ENCODE measurements at places on chromosomes 7 and 10. TPM values are rescaled to one million over a fixed set of nuclear protein-coding genes. Genes with fewer than 3 reads are reported as not detected.

DNA sequence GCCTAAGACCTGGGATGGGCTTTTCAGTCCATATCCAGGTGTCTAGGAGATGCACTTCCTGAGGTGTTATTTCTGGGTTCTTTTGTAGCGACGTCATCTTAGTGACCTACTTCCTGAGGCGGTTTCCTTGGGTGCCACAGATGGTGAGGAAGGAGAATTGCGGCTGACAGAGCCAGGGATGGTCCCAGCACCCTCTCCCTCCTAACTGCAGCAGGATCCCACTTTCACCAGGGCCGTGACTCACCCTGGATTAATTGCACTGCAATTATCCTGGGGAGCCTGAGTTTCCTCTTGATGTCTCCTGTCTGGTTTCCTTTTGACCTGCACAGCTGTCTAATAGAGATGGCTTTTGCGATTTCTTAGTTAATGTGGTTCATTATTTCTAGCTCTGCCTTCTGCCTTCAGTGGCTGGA, 271.7 kb downstream of the TCF7L2 start:
- no peak for DNase-seq

DNA sequence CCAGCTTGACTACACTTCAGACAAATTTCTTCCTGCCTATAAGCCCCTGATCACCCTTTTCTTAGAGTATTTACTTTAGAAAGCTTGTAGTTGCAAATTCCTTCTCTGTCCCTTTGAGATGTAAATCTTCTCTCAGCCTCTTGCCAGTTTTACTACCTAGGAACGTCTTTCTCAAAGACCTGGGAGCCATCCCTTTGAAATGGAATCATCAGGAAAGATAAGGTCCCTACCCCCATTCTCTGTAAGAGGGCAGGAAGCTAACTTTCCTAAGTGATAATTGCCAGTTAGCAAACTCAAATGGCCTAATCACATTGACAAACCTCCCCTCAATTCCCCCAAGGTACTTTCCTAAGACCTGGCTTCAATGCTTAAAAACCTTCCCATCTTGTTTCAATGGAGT, 304.5 kb downstream of the MDFIC start:
- no peak for DNase-seq

DNA sequence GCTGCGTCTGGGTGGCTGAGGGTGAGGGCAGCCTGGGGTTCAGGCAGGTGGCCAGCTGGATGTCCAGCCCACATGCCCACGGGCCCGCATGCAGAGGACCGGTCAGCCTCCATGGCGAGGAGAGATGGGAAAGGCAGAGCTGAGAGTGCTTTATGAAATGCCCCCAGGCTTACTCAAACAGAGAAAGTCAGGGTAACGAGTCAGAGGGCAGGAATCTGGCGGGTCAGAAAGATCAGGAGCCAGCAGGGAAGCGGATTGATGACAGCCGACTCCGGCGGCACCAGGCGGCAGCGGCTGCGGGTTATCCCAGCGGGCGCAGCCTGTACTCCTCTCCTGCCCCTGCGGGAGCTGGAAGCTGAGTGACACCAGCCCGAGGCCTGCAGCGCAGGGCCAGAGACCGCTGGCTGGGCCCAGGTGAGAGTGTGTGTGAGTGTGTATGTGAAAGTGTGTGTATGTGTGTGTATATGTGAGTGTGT, 13.4 kb downstream of the SLC13A4 start:
- peak; percentile 96 for DNase-seq

DNA sequence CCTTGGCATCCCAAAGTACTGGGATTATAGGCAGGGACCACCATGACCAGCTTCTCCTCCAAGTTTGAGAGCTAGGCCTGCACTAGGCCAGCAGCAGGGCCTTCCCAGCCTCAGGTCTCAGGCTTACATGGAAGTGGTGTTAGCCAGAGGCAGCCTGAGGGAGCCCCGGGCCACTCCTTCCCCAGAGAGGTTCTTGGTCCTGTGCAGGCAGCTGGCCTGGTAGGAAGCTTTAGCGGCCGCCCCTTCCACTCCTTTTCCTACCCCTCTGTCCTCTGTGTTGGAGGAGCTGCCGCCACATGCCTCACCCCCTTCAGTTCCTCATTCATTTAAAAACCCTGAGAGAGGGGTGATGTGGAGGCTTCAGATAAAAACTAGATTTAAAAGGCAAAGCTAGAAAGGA, 40.3 kb downstream of the TSPAN15 start:
- DNase-seq, result peak; percentile 29

SPDYE2 gene
- not detected for total RNA-seq

DNA sequence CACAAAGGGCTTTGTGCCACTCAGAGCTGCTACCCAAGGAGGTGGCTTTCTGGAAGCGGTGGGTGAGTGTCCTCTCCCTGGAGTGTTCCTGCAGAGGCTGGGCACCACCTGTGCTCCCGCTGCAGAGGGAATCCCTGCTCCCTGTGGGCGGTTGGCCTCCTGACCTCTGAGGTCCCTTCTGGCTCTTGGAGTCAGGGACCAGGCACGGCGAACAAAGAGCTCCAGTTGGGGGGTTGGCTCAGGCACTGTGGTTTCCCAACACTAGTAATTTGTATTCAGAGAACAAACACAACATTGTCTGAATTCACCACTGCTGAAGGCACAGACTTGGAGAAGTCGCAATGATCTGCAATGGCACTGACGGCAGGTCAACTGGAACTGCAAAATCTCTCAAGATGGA, 328.9 kb downstream of the PRPF18 start:
- DNase-seq, result no peak

OR13A1 gene
- under 0.01 TPM for total RNA-seq

DNA sequence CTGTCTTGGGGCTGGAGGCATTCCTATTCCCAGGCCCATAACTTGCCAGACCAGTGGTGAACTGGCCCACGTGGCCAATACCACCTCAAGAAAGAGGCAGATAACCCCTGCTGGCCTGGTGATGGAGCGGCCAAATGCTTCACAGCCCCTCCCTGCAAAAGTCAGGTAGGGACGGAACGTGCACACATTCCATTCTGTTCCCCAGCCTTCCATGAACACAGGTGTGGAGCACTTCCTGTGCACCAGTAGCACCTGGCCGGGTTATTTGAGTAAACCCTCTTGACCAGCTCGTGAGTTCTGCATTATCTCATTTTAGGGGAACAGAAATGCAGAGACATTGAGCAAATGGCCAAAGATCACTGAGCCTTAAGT, 134.4 kb downstream of the SH3PXD2A start:
- DNase-seq, result no peak

- DNase-seq, result peak; percentile 68
Observed at GRCh38 chr7:98221611-98222532, 10.6 kb downstream of the BHLHA15 start.

- DNase-seq, result peak; percentile 29
Observed at GRCh38 chr10:95755511-95756004, 405 bp upstream of the ENTPD1 start.

DNA sequence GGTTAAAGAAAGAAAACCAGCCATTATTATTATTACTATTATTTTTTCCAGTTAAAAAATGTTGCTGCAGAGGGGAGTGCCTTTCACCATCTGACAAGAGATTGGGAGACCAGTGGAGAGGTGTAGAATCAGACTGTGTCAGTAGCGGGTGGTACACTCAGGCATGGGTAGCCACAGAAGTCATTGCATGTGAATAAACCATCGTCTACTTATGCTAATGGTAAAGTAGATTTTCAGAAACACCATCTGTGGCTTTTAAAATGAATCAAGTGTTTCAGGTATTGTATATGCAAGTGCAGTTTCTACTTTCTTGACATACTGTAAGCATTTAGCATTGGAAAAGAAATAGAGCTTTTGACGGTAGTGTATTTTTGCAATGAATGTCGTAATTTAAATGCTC, 131.5 kb upstream of the SP8 start:
- no peak for DNase-seq

DNA sequence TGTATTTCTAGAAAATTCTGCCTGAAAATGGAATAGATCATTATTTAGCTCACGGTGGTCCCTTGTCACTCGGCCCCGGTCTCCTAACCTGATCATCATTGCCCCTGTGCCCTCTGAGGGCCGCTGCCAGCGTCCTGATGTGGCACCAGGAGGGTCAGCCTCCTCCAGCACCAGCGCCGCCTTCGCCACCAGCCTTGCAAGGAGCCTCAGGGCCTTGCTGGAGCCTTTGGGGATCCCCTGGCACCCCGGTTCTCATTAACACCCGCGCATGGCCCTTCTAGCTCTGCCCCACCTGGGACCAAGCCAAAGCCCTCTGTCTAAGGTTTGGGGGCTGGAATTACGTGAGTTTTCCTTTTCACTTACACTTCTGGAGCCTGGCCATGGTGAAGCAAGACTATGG, 282.5 kb upstream of the ADARB2 start:
- no peak for DNase-seq

DNA sequence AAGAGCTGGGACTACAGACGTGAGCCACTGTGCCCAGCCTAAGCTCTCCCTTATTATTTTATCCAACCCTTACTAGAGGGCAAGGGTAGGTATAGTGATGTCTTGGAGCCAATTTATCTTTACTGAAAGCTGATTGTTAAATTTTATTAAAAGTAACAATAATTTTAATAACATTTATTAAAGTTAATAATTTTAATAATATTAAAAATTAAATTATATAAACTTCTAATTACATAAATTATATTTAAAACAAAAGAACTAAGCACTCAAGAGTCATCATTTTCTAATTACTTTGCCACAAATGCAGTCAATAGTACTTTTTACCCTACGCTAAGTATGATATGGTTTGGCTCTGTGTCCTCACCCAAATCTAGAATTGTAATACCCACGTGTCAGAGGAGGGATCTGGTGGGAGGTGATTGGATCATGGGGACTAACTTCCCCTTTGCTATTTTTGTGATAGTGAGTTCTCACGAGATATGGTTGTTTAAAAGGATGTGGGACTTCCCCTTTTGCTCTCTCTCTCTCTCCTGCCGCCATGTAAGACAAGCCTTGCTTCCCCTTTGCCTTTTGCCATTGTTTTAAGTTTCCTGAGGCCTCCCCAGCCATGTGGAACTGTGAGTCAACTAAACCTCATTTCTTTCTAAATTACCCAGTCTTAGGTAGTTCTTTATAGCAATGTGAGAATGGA, 58.4 kb upstream of the ETV1 start:
- no peak for DNase-seq

DNA sequence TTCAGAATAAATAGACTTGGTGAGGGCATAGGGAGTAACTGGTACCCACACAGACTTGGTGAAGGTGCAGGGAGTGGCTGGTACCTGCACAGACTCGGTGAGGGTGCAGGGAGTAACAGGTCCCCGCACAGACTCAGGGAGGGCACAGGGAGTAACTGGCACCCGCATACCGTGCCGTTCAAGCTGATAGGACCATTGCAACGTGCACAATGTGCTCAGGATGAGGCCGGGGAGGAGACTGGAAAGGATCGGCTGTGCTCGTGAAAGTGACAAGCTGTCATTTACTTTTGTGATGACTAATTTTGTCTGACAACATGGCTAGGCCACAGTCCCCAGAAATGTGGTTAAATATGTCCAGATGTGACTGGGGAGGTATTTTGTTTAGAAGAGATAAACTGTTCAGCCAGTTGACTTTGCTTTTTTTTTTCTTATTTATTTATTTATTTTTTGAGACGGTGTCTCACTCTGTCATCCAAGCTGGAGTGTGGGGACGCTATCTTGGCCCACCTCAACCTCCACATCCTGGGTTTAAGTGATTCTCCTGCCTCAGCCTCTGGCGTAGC, 76.2 kb upstream of the NMT2 start:
- no peak for DNase-seq

CFTR gene
- not detected for total RNA-seq

DNA sequence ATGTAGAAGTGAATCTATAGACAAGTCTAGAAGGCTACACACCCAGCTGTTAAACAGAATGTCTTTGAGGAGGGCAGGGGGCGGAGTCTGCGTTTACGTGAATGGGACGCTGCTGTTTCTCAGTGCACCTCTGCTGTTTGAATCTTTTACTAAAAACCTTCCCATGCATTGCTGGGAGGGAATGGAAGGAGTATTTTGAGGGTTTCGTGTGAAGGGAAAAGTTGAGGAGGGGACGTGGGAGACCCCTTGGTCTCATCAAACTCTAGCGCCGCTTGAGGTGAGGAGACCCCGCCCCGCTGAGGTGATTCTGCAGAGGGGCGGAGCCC, 492 bp upstream of the VCL start:
- no peak for DNase-seq

ACTR1A gene
- 106 TPM for total RNA-seq

DNA sequence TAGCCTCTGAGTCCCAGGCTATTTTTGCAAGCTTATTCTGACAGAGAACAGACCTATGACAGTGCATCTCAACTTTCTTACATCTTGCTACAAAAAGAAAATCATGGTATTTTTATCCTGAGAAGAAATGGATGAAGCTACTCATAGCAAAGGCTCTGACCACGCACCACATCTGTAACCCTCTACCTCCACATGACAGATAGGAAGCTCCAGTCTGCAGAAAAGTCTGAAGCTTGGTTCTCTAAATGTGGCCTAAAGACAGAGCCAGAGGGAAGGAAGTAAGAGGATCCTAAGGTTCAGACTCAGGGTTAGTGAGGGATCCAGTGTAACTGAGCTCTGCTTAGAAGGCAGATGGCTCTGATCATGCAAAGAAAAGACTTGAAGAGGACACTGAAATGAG, 58.4 kb upstream of the ABCB5 start:
- no peak for DNase-seq

DNA sequence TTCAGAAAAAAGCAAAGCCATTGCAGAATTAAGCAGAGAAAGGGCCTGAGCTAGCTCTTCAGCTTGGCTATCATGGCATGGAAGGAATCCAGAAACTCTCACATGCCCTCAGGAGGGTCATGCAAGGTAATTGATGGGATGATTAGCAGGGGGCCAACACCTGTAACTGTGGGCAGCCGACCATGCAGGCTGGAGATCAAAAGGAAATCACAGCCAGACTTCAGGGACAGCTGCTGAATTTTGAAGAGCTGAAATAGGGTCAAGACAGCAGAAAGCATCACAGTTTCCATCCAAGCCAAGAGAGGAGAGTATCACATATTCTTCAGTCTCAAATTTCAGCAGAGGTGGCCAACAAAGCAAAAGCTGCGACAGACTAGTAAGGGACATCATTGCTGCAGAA, 239.6 kb upstream of the STEAP1 start:
- no peak for DNase-seq

DNA sequence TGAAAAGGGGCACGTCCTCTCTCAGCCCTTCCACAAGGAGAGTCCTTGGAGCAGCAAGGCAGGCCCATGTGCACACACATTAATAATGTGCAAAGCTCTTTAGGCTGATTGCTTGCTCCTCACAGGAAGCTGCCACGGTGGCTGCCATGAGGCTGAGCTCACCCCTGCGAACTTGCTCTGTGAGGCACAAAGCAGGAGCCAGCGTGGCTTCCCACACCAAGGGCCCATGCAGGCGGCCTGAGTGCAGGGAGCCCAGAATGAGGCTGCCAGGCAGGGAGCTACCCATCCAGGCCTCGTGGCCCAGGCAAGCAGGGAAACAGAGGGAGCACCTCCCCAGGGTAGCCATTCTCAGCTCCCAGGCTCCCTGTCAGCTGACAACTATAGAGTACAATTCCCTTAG, 242.9 kb downstream of the GRID1 start:
- no peak for DNase-seq

- DNase-seq, result no peak
Observed at GRCh38 chr10:59750155-59750945, 2.9 kb downstream of the MRLN start.

Data from osteoblast (primary cell).